ENCODE measurements at places on chromosomes 7 and 10.

- no peak for DNase-seq
Measured at GRCh38 chr10:62810156-62810902, 5.8 kb downstream of the ADO start.

DNA sequence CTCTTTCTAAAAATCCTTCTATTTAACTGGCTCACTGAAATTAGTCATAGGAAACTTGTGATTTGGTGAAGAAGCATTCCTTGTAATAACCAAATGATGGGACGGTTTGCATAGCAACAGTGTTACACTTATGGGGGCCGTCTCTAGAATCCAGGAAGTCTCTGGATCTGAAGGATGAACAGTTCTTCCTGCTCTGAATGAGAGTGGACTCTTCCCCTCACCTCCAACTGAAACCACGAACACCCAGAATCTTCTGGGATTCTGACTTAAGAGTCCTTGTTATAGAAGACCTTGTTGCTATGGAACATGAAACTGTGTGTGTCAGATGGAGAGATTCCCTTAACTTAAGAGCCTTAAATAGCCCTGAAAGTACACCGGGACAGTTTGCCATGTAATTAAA lies 23.2 kb downstream of the NOLC1 start:
- no peak for DNase-seq

DNA sequence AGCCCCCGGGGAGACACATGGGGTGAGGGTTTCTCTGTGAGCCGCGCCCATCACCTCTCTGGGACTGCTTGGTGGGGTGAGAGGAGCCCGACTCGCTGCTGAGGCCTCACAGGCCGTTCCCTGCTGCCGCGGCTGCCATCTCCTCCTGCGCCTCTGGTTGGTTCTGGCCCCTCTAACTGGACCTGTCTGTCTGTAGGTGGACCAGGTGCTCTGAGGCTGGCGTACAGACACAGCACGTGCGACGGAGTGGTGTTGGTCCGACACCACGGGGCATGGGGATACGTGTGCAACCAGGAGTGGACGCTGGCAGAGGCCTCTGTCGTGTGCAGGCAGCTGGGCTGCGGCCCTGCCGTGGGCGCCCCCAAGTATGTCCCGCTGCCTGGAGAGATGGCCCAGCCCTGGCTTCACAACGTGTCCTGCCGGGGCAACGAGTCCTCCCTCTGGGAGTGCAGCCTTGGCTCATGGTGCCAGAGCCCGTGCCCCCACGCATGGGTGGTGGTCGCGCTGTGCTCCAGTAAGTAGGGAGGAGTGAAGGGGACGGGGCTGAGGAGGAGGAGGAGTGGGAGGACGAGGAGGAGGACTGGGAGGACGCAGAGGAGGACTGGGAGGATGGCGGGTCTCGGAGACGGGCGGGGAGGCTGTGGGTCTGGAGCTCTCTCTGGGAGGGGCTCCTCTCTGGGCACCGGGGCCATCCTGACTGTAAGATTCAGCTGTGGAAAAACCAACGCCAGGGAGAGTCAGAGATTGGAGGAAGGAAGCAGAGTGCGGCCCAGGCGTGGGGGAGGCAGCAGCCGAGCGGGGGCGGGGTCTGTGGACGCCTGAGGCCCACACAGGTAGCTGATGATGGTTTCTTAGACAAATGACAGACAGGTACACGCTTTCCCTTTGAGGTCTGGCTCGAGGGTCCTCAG lies 2.6 kb downstream of the SCART1 start:
- no peak for DNase-seq

GRCh38 chr7:21281193-21281592 lies 146.7 kb upstream of the SP4 start:
- no peak for DNase-seq

DNA sequence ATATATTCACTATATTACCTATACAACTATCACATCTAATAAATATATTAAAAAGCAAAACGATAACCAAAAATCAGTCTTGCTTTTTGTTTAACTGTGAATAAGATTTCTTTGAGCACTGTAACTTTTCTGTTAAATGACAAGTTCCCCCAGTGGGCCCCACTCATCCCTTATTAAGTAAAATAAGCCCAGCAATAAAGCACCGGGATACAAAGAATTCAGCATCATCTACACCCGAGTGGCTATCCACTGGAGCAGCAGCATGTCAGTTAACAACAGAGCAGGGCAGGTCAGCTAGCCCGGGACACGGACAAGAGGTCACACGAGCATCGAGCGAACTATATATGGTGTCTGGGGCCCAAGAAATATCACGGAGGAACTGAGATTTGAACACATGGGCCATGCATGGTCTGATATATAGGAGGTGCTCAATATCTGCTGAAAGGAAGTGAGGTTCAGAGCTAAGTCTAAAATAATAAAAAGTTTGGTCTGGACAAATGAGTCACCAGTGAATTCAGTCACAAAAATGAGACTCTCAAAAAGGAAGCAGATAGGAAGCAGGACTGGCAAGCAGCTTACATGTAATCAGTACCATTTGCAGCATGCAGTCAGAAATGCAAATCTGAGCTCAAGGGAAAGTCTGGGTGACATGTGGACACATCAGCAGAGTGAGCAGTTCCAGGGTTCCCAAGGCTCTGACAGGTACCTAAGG lies 4.1 kb downstream of the ERCC6 start:
- no peak for DNase-seq

DNA sequence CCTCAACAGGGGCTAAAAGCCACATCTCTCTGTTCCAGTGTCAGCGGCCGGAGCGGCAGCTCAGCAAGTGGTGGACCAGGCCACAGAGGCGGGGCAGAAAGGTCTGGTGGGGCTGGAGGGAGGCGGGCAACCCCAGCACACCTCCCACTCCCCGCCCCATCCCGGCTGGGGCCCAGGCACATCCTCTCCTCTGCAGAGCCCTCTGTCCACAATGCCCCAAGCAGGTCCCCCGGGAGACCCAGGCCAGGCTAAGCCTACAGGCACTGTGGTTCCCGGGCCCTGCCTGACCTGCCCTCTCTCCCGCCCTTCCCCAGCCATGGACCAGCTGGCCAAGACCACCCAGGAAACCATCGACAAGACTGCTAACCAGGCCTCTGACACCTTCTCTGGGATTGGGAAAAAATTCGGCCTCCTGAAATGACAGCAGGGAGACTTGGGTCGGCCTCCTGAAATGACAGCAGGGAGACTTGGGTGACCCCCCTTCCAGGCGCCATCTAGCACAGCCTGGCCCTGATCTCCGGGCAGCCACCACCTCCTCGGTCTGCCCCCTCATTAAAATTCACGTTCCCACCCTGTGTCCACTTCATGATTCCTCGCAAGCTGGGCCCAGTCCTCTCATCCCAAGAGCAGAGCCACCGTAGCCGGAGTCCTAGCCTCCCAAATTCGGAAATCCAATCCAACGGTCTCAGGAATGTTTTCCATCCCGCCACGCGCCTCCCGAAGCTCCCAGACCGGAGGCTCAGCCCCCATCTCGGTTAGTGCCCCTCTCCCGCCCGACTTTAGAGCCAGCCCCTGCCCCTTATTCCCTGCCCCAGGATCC lies 2.1 kb downstream of the ADIRF start:
- DNase-seq = no peak

DNA sequence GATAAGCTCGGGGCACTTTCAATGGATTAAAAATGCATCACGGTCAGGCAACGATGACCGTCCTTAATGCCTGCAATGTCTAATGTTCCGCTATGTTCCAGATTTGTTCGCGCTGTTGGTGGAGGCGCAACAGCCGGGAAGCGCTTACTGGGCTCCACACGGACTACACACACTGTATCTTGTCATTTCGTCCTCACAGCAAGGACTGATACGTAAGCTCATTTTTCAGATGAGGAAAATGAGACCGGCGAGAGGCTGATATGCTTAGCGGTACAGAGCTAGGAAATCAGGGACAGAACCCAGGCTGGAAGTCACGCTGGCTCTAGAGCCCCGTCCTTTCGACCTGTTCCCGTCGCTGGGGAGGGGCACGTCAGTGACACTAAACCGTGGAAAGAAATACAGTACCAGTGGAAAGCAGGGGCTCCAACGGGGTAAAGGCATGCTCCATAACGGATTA lies 670 bp downstream of the TPK1 start:
- DNase-seq = peak; percentile 34

- DNase-seq = no peak
Measured at GRCh38 chr7:47438411-47439029, 143.4 kb downstream of the TNS3 start.

GRCh38 chr10:50528206-50528605 lies 95.5 kb downstream of the SGMS1 start:
- DNase-seq = no peak

GRCh38 chr7:24668927-24669635 lies 88.2 kb downstream of the GSDME start:
- no peak for DNase-seq

DNA sequence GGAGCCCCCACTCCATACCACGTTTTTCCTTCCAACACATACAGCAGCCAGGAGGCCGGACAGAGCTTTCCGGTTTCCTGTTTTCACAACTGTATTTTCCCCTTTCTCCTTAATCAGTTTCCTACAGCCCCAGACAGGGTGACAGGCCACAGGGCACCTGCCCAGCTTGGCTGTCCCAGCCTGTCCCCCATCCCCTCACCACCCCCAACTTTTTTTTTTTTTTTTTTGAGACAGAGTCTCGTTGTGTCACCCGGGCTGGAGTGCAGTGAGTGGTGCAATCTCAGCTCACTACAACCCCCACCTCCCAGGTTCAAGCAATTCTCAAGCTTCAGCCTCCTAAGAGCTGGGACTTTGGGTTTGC lies 10.3 kb upstream of the HSPB1 start:
- DNase-seq = no peak

GRCh38 chr10:13503745-13504463 lies 24.9 kb downstream of the BEND7 start:
- no peak for DNase-seq

DNA sequence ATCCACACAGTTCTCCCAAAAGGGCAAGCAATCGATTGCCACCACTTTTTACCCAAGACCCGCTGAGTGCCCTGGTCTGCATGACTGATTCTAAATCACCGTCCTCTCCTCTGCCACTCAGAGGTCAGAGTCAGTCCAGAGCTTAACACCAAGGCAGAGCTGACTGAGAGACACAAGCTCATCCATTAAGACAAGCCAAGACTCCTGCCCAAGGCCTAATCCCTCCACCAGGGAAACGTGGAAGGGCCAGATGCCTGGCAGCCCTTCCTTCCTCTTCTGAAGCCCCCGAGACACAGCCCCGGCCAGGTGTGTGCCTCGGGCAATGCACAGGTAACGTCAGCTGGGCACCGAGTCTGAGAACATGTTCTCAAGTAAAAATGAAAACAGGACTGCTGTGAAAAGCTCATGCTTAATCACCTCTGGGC lies 51.7 kb downstream of the DIP2C start:
- no peak for DNase-seq

- no peak for DNase-seq
Measured at GRCh38 chr7:43823941-43824340, 45.4 kb downstream of the MRPS24 start.

DNA sequence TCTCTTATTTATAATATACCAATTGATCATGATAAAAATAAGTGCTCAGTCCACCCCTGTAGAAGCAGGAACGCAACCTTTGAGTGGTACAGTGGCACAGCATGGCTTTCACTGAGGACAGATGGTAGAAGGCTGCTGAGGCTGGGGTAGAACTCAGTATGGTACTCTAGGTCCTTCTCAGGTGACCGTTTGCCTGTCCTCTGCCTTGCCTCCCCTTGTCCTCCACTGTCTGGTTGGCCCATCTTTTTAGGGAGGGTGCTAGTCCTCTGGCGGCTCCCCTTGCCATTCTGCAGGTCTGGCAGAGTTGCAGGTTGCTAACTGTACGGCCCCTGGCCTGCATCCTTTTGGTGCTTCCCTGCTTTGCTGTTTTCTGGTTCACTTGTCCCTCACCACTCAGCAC lies 27.3 kb downstream of the SLC18A2 start:
- no peak for DNase-seq

DNA sequence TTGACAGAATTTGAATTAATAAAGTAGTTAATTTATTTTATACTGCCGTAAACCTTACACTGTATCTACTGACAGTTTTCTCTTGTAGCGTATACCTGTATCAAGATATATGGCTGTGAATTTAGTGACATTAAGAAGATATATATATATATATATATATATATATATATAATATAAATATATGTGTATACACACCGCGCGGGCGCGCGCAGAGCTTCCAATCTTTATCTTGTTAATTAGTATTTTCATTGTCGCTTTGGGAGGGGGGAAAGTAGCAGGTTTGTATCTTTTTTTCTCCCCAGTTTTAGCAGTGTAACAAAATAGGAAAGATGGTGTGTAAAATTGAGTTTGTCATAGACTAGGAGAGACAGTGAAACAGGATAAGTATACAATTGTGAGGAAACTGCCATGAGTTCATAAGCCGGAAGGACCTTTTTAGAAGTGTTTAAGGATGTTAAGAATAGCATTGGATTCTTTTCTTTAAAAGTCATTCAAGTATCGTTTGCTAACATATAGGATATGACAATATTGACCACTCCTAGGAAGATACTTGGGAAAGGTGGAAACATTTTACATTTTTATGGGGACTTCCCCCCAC lies 2.0 kb downstream of the PLEKHA1 start:
- no peak for DNase-seq

GRCh38 chr7:44972562-44972961 lies 6.3 kb downstream of the MYO1G start:
- no peak for DNase-seq

DNA sequence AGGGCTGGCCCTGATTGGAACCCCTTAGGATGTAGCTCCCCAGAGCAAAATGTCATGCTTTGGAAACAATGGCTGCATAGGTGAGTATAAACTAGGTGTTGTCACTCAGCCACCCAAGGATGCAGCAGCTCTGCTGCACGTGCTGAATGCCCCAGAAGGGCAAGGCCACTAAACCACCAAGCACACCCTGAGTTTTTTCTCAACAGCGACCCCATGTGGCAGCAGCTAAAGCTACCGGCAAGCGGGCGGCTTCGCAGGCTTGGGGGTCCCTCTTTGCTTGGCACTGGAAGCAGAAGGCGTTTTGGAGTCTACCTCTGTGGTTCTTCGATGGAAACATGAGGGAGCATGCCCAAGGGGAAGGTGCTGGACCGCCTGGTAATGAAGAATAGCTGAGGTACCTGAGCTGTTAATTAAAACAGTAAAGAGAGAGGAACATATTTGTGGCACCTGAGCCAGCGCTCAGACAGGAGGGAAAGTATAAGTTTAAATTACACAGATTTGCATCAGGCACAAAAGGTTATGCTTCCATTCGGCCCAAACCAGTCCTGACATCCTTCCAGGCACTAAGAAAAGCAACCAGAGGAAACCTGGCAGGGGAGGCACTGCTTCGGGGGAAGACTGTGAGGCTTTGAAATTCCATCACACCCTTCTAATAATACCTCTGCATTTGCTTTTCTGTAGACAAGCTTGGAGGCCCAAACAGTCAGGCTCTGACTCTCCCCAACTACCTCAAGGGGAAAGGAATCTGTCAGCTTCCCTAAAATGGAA lies 152.1 kb downstream of the GFRA1 start:
- DNase-seq = peak; percentile 47

DNA sequence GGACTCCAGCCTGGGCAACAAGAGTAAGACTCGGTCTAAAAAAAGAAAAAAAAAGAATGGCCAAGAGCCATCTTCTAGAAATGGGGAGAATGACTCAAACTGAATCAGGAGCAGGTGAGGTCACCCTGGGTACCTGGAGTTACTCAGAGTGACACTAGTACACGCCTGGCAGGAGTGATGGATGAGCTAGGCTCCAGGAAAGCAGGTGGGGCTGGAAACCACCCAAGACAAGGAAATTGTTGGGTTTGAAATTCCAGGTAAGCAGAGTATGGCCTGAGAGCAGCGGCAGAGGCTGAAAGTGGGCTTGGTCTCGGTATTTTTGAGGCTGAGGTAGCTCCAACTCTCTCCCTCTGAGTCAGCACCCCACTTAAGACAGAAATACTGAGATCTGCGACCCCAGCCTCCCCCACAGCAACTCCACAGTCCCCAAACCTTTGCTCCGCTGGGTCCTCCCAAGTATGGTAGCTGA lies 18.5 kb downstream of the DDIT4 start:
- DNase-seq = no peak

Measured in endothelial cell (in vitro differentiated cells).